ENCODE measurements at places on chromosomes 7 and 10.

- DNase-seq = no peak
These were observed 36.1 kb upstream of the MDFIC start for GRCh38 chr7:114885836-114886235.

- no peak for DNase-seq
These were observed 179.3 kb downstream of the TFEC start for GRCh38 chr7:115851291-115851690.

- no peak for DNase-seq
These were observed 85.9 kb upstream of the PLXDC2 start for GRCh38 chr10:19730167-19730906.

GRCh38 chr7:152699079-152699478 is 23.1 kb upstream of the XRCC2 start:
- DNase-seq = no peak

DNA sequence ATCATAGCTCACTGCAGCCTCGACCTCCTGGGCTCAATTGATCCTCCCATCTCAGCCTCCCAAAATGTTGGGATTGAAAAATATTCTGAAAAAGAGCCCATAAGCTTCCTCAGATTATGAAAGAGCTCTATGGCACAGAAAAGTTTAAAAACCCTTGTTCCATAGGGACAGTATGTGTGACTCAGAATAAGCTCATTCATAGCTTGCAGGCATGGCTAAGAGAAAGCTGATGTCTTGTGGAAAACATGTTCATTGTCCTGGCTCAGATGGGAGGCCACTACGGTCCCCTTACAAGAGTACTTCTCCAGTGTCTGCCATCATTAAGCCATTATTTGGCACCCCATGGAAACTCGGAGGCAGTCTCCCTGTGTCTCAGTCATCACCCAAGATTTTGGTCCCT is 64.0 kb downstream of the CCDC3 start:
- no peak for DNase-seq

GRCh38 chr10:130931256-130931655 is 380.3 kb downstream of the TCERG1L start:
- no peak for DNase-seq

GRCh38 chr7:74051193-74051592 is 23.2 kb downstream of the ELN start:
- DNase-seq = no peak

DNA sequence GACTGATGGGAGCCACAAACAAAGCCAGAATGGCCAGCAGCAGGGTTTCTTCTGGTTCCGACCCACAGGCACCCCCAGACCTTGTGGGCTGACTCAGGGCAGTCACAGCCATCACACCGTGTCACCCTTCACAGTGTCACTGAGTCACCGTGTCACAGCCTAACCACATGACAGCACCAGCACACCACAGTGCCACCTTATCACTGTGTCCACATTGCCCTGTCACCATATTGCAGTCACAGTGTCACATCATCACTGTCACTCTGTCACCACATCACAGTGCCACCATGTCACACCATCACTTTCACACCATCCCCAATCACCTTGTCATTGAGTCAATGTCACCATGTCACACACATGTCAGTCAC is 77.0 kb downstream of the OAT start:
- DNase-seq = no peak

DNA sequence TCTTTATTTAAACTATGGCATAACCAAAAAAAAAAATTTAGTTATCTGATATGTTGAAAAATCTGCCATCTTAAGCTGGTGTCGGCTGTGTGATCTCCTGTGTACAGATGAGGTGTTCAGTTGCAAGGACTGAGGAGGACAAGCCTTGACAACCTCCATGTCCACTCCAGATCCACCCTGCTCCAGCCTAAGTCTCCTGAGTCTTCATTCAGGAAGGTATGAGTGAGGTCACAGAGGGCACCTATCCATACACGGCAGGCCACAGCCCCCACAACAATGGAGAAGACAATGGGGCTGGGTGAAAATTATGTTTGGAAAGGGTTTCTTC is 16.1 kb downstream of the TARP start:
- DNase-seq = no peak

- no peak for DNase-seq
These were observed 359.6 kb upstream of the MEOX2 start for GRCh38 chr7:16046041-16046440.

DNA sequence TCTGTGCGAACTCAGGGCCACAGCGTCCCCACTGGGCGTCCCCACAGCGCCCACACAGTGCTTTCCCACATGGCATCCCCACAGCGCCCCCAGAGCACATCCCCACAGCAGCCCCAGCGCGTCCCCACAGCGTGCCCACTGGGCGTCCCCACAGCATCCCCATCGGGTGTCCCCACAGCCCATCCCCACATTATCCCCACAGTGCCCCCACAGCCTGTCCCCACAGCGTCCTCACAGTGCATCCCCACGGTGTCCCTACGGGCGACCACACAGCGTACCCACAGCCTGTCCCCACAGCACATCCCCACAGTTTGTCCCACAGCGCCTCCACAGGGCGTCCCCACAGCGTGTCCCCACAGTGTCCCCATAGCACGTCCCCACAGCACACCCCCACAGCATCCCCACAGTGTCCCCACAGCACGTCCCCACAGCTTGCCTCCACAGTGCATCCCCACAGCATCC is 131.6 kb downstream of the ACTR3B start:
- no peak for DNase-seq

DNA sequence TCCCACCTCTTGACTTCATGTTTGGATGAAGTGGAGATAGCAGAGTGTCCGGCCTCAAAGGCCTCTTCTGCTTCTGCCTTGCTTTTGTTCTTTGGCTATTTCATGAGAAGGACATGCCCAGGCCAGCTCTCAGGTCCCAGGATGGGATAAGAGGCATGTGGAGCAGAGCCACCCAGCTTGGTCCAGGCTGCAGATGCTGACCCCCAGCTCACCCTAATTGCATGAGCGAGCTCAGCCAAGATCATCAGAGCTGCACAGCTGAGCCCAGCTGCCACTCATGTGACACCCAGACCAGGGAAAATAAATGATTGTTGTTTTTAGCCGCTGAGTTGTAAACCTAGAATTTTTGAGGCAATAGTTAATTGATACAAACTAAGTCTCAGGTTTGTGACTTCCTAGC is 230.0 kb downstream of the PHF14 start:
- DNase-seq = no peak

DNA sequence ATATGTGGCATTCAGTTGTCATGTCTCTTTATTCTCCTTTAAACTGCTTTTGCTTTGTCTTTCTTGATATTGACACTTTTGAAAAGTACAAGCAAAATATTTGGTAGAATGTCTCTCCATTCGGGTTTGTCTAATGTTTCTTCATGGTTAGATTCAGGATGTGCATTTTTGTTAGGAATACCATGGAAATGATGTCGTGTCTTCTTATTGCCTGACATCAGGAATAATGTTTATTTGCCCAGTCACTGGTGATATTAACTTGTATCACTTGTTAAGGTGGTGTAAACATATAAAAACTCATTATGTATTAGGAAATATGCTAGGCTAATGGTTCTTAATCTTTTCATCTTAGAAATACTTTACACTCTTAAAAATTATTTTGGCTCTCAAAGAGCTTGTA is 43.4 kb downstream of the CDK1 start:
- DNase-seq = no peak

DNA sequence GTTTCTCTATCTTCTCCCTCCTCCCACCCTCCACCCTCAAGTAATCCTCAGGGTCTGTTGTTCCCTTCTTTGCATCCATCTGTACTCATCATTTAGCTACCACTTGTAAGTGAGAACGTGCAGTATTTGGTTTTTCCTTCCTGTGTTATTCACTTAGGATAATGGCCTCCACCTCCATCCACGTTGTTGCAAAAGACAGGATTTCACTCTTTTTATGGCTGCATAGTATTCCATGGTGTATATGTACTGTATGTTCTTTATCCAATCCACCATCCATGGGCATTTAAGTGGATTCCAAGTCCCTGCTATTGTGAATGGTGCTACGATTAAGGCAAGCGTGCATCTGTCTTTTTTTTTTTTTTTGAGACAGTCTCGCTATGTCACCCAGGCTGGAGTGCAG is 72.4 kb downstream of the PROSER2 start:
- DNase-seq = no peak

DNA sequence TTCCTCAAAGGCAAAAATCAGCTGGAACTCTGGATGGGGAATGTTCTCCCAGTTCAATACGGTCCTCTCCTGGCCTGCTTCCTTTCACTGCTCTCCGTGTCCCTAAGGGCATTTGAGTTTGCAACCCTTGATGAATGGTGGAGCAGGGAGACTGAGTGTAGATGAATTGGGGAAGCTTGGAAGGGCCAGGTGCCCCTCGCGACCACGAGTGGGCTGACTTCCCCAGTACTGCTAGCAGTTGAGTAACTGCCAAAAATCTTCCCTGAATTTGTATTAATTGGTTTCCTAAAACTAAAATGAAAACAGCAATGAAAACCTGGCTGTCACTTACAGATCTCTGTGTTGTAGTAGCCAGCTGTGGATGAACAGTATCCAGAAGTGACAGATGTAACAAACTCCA is 13.6 kb downstream of the IRF5 start:
- no peak for DNase-seq

- no peak for DNase-seq
These were observed 3.7 kb downstream of the PLPP4 start for GRCh38 chr10:120460776-120461175.

DNA sequence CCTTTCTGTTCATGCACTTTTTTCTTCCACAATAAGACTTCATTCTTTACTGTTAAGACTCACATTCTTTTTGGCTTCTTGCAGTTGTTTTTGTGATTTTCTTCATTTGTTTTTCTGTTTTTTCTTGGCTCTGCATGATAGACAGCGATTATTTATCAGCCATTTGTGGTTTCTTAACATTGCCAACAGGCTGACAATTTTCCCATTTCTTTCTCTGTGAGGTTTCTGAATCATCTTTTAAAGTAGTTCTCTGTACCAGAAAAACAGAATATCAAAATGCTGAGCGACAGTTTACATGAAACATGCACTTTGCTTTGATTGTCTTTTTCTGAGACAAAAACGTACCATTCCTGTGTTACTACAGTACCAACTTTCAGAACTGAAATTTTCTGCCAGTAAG is 334.2 kb upstream of the MAGI2 start:
- no peak for DNase-seq

DNA sequence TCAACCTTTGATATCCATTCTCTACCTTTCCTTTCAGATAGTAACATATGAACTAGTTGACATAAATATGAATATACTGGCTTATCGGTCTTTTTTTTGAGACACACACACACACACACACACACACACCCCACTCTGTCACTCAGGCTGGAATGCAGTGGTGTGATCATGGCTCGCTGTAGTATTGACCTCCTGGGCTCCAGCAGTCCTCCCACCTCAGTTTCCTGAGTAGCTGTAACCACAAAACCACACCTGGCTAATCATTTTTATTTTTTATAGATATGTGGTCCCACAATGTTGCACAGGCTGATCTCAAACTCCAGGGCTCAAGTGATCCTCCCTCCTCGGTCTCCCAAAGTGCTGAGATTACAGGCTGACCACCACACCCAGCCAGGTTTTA is 14.2 kb upstream of the NT5C3A start:
- DNase-seq = no peak

DNA sequence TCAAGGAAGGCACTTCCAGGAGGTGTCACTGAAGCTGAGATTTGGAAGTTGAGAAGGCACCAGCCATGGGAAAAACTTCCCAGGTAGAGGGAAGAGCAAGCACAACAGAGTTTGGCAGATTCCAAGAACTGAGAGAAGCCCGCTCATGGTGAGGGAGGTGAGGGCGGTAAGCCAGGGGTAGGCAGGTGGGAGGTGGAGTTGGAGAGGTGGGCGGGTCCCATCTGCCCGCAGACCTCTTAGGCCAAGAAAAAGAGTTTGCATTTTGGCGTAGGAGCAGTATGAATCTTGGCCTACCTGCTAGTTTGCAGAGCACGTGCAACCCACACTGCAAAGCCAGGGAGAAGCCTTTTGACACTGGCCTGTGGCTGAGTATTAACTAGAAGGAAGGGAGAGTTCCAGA is 18.8 kb downstream of the FRMPD2 start:
- DNase-seq = no peak

DNA sequence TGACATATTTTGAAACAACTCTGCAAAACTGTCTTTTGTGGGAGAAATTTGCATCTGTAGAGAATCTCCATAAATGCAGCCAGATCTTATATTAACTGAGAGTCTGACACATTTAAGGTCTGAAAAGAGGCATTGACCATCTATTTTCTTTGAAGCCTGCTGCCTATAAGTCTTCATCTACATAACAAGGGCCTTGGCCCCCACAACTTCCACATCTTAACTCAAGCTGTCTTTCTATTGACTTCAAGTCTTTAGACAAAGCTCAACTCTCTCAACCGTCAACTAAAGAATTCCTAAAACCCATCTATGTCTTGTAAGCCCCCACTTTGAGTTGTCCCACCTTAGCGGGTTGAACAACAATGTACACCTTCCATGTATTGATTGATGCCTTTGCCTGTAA is 72.4 kb upstream of the ADCY1 start:
- no peak for DNase-seq

DNA sequence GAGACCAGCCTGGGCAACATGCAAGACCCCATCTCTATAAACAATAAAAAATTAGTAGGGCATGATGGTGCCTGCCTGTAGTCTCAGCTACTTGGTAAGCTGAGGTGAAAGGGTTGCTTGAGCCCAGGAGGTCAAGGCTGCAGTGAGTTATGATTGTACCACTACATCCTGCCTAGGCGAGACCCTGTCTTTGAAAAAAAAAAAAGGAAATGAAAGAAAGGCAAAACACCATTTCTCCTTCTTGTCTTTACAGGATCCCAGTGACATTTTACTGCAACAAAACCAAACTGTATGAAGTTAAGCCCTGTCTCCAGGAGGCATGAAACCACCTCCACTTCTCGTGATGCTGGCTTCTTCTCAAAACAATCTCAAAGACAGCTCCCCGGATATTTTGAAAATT is 29.9 kb upstream of the PBLD start:
- no peak for DNase-seq

GRCh38 chr7:132269718-132270117 is 306.6 kb downstream of the PLXNA4 start:
- no peak for DNase-seq

DNA sequence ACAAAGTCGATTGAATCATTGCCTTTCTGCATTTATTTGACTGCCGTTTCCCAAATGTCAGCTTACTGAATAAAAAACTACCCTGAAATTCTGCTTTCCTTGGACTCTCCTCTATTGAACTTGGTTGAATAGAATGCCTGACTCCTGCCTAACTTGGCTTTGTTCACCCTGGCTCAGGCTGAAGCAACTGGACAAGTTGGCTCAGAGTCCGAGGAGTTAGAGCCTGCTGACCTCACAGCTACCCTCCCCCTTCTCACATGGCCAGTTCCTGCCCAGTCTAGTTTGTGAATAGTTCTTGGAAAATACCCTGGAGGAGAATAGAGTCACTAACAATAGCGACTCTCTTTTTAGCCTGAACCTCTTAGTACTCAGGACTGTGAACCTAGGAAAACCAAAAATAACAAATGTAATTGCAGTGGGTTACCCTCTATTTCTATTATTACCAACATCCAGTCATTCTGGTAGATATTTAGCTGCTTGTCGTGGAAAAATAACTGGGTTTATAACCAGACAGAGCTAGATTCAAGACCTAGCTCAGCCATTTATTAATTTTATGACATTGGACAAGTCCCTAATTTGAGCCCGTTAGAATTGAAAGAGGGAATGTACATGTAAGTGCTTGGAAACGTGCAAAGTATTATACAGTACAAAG is 17.3 kb upstream of the NRBF2 start:
- no peak for DNase-seq

All from stimulated activated CD4-positive, alpha-beta T cell treated with anti-CD3 and anti-CD28 coated beads, Interleukin-12 subunit alpha, Interleukin-12 subunit beta, amount 100 ng/mL, for 24 hours (primary cell).